ENCODE measurements at places on chromosomes 11 and 22. TPM values are rescaled to one million over a fixed set of nuclear protein-coding genes. Genes with fewer than 3 reads are reported as not detected.

The SCUBE1 gene
- not detected for total RNA-seq

The MISFA gene
- total RNA-seq = not detected

The CRYBA4 gene
- total RNA-seq = not detected

The OR2AG2 gene
- not detected for total RNA-seq

The BTBD10 gene
- 23.9 TPM for total RNA-seq

The CHST1 gene
- 83.0 TPM for total RNA-seq

The SHISA8 gene
- not detected for total RNA-seq

The GAB2 gene
- 18.5 TPM for total RNA-seq

The RTN4RL2 gene
- total RNA-seq = 2.7 TPM
